ENCODE measurements at places on chromosomes 7 and 10. TPM values are rescaled to one million over a fixed set of nuclear protein-coding genes. Genes with fewer than 3 reads are reported as not detected.

Gene FOXK1
- 37.8 TPM for total RNA-seq

Gene FKBP6
- total RNA-seq, result not detected

Gene FANK1
- total RNA-seq, result 11.3 TPM

Gene PRLHR
- 1.2 TPM for total RNA-seq

Gene PAPOLB
- 1.8 TPM for total RNA-seq

Gene LIPJ
- 1.6 TPM for total RNA-seq

Gene GRID1
- total RNA-seq, result 20.1 TPM

Gene WASL
- 34.6 TPM for total RNA-seq
